ENCODE measurements at places on chromosomes 3 and 15.

GRCh38 chr3:151827816-151828215, 13.9 kb downstream of the AADAC start:
- DNase-seq: no peak

GRCh38 chr3:94179059-94179458, 116.2 kb downstream of the NSUN3 start:
- no peak for DNase-seq

DNA sequence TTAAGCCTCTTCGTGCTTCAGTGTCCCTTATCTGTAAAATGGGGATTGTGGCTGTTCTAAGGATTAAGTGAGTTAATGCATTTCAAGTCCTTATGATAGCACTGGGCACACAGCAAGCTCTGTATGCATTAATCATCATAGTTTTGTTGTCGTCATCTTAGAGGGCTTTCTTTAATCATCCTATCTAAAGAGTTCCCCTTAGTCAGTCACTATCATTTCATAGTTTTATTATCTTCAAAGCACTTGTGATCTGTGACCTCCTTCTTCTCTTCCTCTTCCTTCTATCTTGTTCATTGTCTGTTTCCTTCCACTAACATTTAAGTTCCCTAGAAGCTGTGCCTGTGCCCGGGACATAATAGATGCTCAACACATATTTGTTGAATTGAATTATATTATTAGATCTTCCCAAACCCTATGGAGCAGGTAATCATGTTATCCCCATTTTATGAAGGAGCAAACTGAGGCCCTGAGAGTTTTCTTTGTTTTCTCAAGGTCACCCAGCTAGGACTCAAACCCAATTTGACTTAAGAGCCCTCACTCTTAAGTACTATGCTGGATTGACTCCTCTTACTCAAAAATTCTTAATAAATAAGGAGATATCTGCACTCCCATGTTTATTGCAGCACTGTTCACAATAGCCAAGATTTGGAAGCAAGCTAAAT, 24.1 kb downstream of the DUOX2 start:
- no peak for DNase-seq

- DNase-seq: no peak
Measured at GRCh38 chr3:46471371-46471914, 6.7 kb upstream of the LTF start.

GRCh38 chr15:73318463-73319351, 50.1 kb downstream of the HCN4 start:
- DNase-seq: no peak

DNA sequence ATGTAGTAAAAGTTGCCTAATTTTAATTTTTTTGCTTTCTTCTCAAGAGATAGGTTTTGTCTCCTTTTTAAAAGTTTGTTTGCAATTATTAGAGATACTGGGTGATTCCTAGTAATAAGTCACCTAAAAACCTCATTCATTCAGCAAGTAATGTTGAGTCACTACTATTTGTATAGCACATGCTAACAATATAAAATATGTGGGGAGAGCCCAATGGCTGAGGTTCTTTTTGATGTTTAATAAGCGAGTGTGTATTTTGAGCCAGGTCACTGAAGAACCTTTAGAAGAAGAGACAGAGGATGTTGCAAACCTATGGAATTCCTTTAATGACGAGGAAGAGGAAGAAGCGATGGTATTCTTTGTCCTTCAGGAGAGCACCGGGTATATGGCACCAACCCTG, 123.7 kb upstream of the CHRM5 start:
- DNase-seq: no peak

- no peak for DNase-seq
Measured at GRCh38 chr3:180981912-180982311, 7.6 kb downstream of the DNAJC19 start.

DNA sequence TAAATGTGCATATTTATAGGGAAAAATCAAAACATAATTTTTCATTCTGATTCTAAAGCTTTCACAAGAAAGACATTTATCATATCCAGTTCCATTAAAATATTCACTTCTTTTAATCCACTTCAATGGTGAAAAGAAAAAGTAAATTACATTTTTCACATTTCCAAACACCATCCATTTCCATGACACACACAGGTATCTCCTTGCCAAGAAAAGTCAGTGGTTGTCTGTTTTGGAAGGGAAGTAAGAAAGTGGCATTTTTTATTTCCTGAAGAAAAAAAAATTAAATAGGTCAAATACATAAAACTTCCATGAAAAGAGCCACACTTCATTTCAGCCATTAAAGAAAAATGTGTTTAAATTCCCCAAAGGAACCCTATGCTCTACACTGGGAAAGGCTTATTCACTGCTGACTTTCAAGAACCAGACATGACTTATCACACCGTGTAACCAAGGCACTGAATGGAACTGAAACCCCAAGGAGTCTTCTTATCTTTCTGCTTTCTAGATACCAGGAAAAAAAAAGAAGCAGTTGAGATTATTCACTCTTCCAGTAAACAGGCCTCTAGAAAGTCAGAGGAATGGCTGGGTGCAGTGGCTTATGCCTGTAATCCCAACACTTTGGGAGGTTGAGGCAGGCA, 44.5 kb downstream of the OSBPL10 start:
- DNase-seq: no peak

DNA sequence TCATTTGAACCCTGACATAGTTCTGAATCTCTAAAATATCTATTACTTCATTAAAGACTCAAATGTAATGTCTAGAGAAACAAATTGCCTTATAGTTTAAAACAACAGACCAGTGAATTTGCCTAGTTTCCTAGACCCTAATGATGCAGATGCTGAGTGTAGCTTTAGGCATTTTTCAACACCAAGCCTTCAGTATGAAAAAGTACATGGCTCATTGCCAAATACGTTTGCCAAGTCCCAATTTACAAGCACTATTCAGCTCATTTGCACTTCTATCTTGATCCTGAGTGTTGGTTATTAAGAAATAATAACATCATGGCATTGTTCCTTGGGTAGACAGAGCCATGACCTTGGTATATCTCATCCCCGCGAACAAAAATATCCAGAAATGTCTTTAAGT, 46.8 kb downstream of the EOMES start:
- DNase-seq: peak; percentile 42

All from fibroblast of skin of left biceps (primary cell).